ENCODE measurements at places on chromosomes 2 and 18.

GRCh38 chr2:126839796-126840195, 58.9 kb upstream of the TEX51 start:
- DNase-seq = no peak

DNA sequence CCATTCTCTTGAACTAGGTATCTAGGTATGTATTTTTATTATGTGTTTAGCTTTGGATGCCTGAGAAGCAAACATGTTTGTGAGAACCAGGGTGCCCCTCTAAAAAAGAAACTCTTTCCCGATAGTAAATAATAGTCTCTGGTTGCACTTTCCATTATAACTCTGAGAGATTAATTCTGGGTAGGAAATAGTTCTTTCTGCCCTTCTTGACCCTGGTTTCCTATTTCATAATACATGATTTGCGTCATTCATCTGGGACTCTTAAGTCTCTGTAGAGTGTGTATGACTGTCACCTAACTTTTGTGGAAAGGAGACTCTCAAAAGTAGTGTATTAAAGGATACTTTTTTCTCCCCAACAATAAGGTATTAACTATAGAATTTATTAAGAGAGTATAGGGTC, 31.5 kb downstream of the ACSL3 start:
- DNase-seq = no peak

DNA sequence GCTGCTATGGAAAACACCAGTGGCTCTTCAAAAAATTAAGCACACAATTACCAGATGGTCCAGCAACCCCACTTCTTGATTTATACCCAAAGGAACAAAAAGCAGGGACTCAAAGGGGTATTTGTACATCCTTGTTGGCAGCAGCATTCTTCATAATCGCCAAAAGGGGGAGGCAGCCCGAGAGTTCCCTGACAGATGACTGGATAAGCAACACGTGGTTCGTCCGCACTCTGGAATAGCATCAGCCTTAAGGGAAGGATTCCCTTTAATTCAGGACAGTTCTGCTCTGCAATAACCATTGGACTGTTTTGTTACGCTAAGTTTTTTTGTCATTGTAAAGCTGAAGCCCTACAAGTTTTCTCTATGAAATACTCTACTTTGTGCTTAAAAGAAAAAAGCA, 76.7 kb upstream of the TWIST2 start:
- DNase-seq = no peak

DNA sequence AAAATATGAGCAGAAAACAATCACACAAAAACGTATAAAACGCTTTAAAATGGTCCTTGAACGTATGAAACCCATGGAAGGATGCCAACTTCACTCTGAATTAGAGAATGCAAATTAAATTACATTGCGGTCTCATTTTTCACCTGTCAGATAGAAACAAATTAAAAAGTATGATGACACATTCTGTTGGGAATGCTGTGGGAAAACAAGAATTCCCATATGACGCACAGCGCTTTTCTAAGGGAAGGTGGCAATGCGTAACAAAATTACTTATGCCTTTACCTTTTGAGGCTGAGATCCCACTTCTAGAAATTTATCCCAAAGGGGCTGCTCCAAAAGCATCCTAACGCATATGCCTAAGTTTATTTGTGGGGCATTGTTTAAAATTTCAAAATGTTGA, 3.8 kb upstream of the RPS7 start:
- no peak for DNase-seq

DNA sequence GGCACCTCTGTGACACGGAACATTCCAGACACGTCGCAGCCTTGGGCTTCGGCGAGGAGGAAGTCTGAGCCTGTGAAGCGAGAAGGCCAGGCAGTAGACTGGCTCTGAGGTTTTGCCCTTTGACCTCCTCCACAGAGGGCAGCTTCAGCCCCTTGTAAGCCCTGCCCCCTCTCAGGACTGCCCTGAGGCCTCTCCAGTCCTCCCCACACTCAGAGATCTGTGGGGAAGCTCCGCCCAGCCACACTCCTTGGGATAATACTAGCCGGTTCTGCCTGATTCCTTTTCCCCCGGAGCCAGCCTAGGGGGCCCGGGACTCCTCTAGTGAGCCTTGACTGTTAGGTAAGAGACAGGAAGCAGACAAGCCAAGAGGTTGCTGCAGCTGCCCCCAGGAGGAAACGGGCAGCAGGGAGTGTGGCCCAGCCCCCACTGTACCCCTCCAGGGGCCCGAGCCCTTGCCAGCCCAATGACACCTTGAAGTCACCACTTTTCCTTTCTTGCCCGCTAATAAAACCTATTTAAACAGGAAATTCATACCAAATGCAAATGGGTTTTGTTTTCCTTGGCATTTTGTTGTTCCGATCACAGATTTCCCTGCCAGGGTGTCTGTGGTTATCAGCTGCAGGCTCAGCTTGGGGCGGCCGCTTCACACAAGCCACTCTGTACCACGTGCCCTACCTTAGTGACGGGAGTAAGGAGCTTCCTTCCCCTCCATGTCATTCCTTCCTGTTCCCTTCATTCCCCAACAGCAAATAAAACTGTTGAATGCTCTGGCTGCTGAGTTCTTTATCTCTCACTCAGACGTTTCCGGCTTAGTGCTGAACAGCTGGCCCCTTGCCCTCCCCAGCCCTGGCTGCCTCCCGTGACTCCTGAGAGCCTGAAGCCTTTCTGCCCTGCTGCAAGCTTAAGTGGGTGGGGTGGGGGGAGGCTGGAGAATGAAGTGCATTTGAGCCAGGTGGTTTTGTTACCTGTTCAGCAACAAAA, 124.7 kb downstream of the CABLES1 start:
- peak; percentile 79 for DNase-seq

DNA sequence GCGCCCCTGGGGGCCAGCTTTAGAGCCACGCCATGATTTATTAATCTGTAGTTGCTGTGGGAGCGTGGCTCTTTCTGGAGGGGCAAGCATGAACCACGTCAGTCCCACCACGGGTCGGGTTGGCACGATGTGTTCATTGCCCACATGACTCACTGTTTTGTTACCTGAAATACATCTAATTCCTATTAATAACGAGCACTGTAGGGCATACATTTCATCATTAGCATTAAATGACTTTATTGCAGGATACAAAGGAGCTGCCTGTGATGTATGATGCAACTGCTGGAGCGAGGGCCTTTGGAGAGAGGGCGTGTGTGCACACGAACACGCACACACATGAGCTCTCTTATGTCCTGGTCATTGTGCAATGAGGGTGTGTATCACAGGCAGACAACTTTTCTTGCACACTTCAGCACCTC, 127.0 kb downstream of the INHBB start:
- DNase-seq = no peak

- DNase-seq = peak; percentile 98
Measured at GRCh38 chr2:64311948-64312621, 141.9 kb upstream of the LGALSL start.

DNA sequence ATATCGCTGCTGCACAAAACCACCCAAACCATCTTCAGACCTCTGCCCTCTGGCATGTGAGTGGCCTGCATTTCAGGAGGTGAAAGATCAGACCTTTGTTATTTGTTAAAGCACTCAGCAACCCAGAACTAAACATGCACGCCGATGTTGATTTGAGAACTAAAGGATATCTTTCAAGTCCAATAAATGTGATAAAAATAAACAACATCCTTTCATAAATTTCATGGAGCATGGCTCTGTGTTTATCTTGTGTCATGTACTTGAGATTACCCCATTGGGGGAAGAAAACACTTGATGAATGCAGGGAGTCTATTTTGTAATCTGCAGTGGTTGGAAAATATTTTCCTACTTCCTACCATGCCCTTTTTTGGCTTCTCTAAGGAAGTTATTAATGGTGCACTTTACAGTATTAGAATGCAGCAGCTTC, 70.8 kb upstream of the GATA6 start:
- no peak for DNase-seq

- no peak for DNase-seq
Measured at GRCh38 chr2:129762386-129763189, 216.9 kb upstream of the RAB6C start.

DNA sequence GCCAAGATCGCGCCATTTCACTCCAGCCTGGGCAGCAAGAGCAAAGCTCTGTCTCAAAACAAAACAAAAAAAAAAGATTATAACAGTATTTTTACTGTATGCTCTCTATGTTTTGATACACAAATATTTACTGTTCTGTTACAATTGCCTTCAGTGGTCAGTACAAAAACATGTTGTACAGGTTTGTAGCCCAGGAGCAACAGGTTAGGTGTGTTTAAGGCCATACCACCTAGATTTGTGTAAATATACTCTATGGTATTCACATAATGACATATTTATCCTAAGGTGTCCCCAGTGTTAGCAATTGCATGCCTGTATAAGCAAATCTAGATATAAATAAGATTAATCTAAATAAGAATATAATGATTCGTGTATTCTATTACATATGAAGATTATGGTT, 625.0 kb downstream of the TMEM182 start:
- no peak for DNase-seq

GRCh38 chr2:140158259-140158658, 1378.1 kb upstream of the NXPH2 start:
- no peak for DNase-seq

DNA sequence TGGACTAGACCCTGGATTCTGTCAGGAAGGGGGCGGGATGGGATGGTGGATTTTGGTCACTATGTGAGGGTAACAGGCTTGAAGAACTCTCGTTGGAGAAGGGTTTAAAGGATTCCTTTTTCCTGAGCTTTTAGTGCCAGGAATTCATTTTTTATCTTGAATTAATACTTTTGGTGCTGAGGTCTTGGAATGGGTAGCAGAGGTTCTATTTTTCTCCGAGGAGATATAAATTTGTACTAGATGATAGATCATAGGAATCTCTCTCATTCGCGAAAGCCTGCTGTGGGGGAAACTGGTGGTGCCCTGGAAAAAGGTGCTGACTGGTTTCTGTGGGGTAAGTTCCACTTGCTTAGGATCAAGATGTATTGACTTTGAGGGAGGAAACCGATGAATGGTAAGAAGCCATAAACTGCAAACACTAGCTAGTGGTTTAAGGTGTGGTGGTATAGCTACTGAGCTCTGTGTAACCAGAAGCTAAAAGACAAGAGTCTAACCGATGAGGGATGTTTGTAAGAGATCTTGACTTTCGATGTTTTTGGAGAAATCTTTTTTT, 706 bp downstream of the AGPS start:
- peak; percentile 27 for DNase-seq

GRCh38 chr2:11678306-11678960, 8.4 kb upstream of the NTSR2 start:
- DNase-seq = no peak

DNA sequence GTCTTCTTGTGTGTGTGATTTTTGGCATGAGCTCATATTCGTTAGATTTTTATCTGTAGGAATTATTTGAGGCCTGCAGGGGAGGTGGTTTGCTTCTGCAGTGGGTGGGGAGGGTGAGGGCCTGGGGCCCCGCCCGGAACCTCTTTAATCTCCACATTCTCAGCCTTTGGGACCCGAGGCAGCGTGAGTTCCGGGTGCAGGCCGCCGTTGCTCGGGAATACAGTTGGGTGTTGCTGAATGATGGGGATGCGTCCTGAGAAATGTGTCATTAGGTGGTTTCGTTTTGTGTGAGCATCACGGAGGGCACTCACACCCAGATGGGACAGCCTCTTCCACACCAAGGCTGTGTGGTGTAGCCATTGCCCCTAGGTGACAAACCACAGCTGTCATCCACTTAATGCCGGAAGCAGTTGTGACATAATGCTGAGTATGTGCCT, 13.7 kb upstream of the GAL3ST2 start:
- peak; percentile 39 for DNase-seq

- no peak for DNase-seq
Measured at GRCh38 chr2:45141883-45142866, 132.9 kb upstream of the SIX2 start.

DNA sequence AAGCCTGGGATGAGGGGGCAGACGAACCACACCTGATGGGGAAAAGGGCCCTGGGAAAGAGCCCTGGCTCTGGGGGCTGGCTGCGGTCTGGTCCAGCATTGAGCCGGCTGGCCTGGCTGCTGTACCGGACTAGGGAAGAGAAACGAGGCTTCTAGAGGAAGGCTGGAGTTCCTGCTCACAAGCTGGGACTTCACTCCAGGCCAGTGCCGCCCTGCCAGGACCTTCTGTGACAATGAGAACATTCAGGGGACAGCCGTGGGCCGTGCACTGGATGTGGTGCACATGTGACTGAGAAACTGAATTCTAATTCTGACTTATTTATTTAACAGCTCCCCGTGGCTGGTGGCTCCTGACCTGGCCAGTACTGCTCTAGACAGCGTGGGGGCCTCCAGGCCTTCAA, 269.3 kb downstream of the HDAC4 start:
- no peak for DNase-seq

DNA sequence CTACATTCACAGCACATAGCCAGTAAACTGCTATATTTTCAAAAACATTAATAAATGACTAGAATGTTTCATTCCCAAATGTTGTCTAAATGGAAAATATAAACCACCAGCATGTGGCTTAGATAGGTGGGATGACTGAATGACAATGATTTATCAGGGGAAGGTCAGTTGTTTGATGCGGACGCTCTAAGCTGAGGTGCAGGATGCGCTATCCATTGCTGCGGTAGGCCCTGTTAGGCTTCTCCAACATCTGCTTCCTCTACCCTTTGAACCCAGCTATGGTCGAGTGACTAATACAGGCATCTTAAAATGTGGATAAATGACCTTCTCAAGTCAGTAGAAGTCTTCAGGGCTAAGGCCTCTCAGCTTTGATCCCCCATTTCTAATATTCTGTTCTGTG, 584.2 kb downstream of the CMPK2 start:
- DNase-seq = no peak

- DNase-seq = no peak
Measured at GRCh38 chr2:1824202-1824905, 80.0 kb upstream of the PXDN start.

DNA sequence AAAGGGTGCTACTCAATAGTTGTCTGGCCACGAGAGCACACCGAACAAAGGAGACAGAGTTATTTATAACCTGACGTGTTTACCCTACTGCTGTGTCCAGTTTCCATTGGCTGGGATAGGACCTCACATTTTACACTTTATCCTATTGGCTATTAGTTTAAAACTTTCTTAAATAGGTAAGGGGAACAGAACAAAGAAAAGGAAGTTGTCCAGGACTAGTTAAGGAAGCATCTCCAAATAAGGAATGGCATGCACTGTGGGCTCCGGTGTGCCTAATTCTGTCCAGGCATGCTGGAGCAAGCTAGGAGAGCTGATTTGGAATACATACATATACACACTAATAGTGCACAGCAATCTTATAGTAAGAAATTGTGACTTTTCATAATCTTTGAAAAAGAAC, 72.2 kb downstream of the CAB39 start:
- DNase-seq = no peak

DNA sequence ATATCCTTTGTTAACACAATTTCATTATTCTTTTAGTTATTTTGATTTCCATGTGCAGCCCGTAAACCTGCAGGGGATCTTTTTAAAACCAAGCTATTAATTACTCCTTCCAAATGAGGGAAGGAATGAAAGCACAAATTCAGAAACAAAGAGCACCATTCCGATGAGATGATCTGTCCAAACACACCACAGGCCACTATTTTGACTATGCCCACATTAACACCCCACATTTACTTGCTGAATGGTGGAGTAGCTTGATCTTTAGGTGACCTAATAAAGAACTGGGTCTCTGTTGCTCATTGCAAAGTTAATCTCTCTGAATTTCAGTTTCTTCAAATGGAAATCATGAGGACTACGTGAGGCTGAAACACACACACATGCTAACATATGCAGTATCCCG, 218.0 kb downstream of the IRS1 start:
- DNase-seq = no peak
